ENCODE measurements at places on chromosomes 13 and 19.

- DNase-seq, result no peak
Measured at GRCh38 chr13:77698201-77699058, 943 bp downstream of the SLAIN1 start.

GRCh38 chr13:42040730-42041010, 7.8 kb upstream of the DGKH start:
- no peak for DNase-seq

DNA sequence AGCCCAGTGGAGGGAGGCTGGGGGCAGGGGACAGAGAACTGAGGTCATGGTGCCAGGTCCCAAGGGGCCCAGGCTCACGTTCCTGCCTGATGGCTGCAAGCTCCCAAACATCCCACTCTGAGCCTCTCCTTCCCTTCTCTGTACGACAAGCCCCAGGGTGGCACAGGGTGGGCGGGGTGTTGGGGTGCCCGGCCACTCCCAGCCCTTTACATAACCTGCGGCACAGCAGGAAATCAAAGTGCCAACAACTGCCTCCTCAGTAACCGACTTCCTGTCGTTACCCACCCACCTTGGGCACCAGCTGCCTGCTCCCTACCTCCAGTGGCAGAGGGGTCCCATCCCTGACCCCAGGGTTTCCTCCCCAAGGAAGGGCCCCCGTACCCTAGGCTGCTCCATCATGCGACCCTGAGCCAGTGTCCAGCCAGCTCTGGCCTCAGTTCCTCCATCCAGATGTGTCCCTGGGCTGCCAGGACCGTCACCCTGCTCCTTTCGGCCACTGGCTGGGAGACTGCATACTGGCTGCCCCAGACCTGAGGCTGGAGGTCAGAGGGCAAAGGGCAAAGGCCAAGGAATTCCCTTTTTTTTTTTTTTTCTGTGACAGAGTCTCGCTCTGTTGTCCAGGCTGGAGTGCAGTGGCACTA, 27.7 kb upstream of the NFIC start:
- peak; percentile 35 for DNase-seq

GRCh38 chr13:60099631-60100420, 63.9 kb downstream of the DIAPH3 start:
- DNase-seq, result no peak

DNA sequence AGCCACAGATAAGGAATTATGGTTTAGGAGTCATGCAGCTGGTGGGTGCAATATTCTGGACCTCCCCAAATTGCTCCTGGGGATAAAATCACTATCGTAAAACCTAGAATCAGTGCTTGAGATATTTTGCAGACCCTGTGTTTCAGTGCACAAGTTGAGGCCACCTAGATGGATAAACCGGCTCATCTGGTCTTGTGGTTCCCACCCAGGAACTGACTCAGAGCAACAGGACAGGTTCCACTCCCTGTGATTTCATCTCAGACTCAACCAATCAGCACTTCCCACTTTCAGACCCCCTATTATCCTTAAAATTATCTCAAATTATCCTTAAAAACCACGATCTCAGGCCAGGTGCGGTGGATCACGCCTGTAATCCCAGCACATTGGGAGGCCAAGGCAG, 21.0 kb downstream of the FBXL12 start:
- DNase-seq, result no peak

- no peak for DNase-seq
Measured at GRCh38 chr13:46640843-46641242, 87.9 kb downstream of the LRCH1 start.

DNA sequence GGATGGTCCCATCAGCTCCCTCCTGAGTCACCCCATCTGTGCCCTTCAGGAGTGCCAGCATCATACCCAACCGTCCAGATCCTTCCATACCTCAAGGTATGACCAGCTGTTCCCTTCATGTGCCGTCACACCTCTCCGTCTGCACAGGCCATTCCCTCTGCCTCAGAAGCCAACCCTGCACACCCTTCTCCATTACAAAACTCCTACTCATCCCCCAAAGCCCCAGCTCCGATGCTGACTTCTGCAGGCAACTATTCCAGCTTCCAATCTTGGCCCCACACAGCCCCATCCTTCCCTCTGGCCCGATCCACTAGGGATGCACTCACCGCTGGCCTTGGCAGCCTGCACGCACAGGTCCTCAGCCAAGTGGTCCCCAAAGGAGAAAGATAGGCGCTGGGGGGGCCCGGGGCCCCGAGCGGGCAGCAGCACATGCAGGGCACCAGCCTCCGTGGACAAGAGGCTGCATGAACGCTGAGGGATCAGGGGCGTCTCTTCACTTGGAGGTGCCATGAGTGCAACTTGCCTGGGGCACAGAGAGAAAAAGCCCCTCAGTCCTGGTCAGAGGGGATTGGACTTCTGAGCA, 3.8 kb downstream of the JAK3 start:
- no peak for DNase-seq

DNA sequence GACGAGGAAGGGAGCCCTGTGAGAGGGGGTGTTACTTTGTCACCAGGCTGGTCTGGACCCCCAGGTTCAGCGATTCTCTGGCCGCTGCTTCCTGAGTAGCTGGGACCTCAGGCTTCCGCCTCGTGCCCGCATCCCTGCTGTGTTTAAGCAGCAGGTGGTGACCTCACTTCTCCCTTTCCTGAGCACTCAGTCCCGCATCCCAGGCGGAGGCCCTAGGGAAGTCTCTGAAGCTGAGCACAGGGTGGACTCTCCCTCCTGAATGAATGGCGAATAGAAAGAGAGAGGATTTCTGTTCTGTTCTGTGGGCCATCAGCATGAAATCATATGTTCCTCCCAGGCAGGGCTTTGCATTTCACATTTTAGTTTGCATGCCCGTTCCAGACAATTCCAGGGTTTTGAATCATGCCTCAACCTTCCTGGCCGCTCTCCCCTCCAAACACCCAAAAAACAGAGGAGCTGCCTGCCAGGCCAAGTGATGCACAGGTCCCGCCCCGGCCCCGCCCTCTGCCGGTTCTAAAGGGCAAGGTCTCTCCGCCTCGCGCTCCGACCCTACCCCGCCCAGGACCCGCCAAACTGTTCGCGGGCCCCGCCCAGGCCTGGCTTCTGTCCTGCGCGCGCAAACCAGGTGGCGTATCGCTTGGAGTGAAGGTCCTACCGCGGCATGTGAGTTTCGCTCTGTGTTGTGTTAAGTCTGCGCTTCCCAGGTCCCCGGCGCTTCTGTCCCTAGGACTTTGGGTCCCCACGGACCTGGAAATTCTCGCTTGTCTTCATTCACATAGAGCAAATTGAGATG, 35.1 kb upstream of the ZNF808 start:
- DNase-seq, result no peak

GRCh38 chr19:4930664-4931063, 21.4 kb downstream of the UHRF1 start:
- DNase-seq, result no peak

DNA sequence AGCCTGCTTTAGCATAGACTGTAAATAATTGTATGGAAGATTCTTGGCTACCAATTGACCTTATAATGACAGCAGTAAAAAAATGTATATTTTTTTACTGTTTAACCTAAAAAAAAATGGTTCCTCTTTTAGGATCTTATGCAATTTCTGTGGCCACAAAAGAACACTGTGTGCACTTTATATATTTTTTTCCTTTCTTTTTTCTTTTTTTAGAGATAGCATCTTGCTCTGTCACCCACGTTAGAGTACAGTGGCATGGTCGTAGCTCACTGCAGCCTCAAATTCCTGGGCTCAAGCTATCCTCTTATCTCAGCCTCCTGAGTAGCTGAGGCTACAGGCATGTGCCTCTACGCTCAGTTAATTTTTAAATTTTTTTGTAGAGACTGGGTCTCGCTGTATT, 6.1 kb downstream of the FLT3 start:
- no peak for DNase-seq

GRCh38 chr19:16033721-16034120, 42.6 kb upstream of the TPM4 start:
- no peak for DNase-seq

- peak; percentile 65 for DNase-seq
Measured at GRCh38 chr19:49677901-49678674, 1.0 kb downstream of the PRMT1 start.

DNA sequence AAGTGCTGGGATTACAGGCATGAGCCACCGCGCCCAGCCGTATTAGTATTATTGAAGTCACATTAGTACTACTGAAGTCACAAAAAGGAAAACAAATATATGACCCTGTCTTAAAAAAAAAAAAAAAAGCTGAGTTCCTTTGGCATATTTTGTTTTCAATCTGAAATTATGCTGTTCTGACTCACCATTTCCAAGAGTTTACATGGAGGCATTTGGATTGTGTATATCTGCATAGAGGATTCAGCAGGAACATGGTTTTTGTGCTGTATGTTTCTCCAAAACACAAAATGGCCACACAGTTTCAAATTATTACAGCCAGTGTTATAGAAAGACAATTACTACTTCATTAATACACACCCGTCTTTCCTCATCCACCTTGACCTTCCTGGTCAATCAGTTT, 103.5 kb upstream of the TSC22D1 start:
- no peak for DNase-seq

- DNase-seq, result no peak
Measured at GRCh38 chr13:44814836-44815235, 174.4 kb downstream of the NUFIP1 start.

DNA sequence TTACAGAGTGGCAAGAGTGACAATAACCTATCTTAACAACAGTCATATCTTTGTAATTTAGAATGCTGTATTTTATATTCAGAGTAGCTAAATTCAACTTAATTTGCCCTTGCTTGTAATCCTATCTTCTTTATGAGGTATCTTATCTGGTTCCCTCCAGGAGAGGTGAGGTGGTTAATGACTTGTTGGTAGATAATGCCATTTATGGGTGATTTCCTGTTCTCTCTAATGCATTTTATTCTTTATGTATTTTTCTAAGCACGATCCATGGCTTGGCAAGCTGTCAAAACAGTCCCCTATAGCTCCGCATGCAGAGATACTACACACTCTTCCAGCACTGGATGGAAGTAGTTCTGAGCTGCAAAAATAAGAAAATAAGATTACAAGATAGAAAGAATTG, 267.9 kb downstream of the LMO7 start:
- DNase-seq, result no peak

- DNase-seq, result no peak
Measured at GRCh38 chr13:36764957-36765356, 54.1 kb upstream of the RFXAP start.

DNA sequence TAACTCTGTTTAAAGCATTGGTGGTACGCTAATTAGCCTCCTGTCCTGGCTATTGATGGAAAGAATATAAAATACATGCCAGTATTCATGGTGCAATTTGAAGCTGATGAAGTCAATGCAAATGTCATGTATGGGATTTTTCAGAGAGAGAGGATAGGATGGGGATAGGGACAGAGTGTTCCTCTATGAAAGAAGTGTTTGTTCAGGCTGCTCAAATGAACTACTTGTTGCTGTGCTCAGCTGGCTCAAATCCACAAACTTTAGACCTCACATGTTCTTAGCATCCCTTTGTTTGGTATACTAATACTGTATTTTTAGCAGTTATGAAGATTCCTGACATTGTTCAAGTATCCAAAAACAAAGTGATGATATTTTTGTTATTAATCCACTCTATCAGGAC, 116.5 kb downstream of the SLITRK1 start:
- no peak for DNase-seq

All from stimulated activated CD4-positive, alpha-beta T cell treated with anti-CD3 and anti-CD28 coated beads, TNF-alpha, amount 100 ng/mL, for 24 hours (primary cell).